Mucosa of gallbladder (tissue), 1 donor: ENCODE measurements at places on chromosomes 12 and 14. TPM values are rescaled to one million over a fixed set of nuclear protein-coding genes. Genes with fewer than 3 reads are reported as not detected.

The PLXNC1 gene
- 17.6 TPM for total RNA-seq

The SPIC gene
- total RNA-seq: not detected

The ACSS3 gene
- total RNA-seq: 24.4 TPM

The WNT5B gene
- 7.3 TPM for total RNA-seq

The TAS2R42 gene
- total RNA-seq: not detected

The RTL1 gene
- 0.09 TPM for total RNA-seq

The OR4K13 gene
- total RNA-seq: not detected
